H7 (cell line): ENCODE measurements at places on chromosomes 12 and 14.

- DNase-seq: no peak
These were observed 35.3 kb downstream of the KICS2 start for GRCh38 chr12:64186789-64187188.

DNA sequence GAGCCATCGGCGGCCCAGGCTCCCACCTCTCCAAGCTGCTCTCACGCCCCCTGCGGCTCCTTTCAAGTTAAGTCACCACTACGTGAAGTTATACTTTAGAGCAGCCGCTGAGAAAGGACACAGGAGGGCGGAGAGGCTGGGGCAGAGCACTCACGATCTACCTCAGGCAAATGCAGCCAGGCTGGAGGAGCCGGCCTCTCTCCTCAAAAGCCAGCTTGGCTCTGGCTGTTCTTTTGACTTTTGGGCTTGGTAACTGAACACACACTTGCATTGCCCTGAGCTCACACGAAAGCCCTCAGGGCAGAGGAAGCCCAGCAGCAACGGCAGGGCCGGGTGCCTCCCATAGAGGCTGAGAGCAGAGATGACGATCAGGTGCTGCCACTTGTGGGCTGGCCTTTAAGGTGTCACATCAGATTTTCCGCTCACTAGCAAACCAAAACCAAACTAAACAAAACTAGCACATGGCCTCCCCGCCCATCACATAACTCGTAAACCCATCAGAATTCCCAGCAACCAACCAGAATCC is 75.2 kb downstream of the PITPNM2 start:
- DNase-seq: peak; percentile 84

- no peak for DNase-seq
These were observed 12.7 kb downstream of the PROX2 start for GRCh38 chr14:74863274-74863673.

DNA sequence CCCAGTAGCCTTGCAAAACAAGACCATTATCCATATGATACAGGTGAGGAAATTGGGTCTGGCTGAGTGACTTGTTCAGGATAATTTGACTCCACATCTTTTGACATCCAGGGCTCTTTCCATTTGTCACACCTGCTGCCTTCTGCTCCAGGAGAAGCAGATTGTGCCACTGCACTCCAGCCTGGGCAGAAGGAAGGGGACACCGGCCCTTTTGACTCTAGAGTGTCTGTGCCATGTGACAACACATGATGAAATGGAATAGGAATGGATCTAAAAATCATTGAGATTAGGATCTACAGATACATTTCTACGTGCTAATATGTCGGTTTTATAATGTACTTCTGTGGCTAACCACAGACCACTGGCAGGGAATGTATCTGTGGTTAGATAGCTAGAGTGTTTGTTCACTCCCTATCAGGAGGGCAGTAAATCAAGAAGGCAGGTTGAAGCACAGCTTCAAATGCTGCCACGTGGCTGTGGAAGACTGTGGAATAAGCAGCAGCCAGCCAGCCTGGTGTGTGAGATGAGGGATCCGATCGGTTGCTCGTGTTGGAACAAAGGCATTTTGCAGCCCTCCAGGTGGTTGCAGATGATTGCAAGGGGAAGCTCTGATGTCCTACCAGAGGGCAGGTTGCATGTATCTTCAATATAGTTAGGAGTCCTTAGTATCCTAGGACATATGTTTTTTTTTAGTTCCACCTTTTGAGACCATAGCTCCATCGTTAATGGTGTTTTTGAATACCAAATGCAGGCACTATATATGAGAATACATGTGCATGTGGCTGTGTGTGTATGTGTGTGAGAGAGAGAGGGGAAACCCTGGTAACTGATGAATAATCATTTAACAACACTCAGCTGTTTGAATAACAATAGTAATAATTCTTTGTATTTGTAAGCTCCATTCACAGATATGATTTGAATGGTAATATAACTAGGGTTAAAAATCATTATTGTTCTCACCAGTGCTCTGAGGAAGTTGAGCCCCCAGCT is 28.6 kb downstream of the EML1 start:
- no peak for DNase-seq

- no peak for DNase-seq
These were observed 7.7 kb upstream of the PPTC7 start for GRCh38 chr12:110590806-110591326.
